ENCODE measurements at places on chromosomes 1 and 21. TPM values are rescaled to one million over a fixed set of nuclear protein-coding genes. Genes with fewer than 3 reads are reported as not detected.

- no peak for DNase-seq
These were observed 31.8 kb upstream of the MAGOH start for GRCh38 chr1:53270107-53270506.

GRCh38 chr1:228364706-228365213, 41.9 kb downstream of the TRIM11 start:
- no peak for DNase-seq

DNA sequence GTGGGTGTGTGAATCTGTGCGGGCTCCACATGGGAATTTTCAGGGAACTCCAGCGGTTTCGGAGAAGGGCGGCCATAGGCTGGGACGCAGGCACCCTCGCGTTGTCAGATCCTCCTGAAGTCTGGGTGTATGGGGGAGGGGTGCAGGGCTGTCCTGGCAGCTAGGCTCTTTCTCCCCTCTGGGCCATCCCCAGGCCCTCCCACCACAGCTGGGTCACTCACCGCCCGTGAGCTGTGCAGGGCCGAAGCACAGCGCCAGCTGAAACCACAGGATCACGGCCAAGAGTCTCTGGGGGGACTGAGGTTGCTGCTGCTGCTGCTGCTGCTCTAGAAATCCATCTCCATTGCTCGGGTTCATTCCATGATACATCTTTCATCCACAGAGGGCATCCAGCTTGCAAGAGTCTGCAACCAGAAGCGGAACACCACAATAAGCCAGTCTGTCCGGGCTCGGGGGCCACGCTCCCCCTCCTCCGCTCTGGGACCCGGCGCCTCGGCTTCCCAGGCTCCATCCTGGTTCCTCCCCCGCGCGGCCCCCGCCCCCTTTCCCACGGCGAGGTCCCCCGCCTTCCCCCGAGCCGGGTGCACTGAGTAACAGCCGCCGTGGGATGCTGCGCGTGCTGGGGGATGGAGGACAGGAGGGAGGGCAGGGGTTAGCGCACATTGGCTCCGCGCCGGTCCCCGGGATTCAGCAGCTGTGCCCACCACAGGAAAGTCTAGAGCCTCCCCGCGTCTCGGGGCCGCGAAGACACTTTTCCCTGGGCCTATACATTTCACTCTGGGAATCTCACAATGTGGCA, 720 bp downstream of the SUSD4 start:
- DNase-seq, result peak; percentile 35

DNA sequence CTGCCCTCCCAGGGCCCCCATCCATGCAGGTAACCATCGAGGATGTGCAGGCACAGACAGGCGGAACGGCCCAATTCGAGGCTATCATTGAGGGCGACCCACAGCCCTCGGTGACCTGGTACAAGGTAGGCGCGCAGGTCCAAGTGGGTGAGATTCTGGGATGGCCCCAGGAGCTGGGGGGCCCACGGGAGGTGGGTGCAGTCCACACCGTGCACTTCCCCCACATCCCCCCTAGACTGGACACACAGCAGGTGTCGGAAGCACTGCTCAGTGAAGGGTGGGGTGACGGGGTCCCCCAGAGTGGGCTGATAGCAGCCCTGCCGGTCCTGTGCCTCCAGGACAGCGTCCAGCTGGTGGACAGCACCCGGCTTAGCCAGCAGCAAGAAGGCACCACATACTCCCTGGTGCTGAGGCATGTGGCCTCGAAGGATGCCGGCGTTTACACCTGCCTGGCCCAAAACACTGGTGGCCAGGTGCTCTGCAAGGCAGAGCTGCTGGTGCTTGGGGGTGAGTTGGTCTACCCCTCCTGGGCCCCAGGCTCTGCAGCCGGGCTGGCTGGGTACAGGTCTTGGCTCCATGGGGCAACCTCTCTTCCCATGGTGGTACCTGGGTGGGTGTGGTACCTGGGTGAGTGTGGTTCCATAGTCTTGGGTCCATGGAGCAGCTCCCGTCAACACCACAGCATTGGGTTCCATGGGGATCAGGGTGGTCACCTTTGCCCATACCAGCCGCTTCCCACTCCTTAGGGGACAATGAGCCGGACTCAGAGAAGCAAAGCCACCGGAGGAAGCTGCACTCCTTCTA, 40.4 kb downstream of the TRIM11 start:
- DNase-seq, result no peak

DNA sequence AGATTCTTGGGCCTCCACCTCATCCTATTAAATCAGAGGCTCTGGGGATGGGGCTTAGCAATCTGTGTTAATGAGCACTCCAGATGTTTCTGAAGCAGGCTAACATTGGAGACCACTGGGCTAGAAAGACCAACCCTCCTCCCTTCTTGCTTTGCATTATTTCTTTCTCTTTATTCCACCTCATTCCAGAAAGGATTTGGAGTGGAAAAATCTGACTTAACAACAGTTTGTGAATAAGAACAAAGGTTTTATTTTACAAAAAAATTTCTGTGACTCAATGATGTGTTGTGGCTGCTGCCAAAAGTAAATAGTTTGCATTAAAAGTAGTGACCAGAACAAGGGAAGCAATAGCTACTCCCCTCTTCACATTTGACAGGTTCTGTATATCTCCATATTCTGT, 79.4 kb downstream of the TGFB2 start:
- no peak for DNase-seq

- no peak for DNase-seq
These were observed 28.5 kb upstream of the ANGPTL1 start for GRCh38 chr1:178899402-178899801.

DNA sequence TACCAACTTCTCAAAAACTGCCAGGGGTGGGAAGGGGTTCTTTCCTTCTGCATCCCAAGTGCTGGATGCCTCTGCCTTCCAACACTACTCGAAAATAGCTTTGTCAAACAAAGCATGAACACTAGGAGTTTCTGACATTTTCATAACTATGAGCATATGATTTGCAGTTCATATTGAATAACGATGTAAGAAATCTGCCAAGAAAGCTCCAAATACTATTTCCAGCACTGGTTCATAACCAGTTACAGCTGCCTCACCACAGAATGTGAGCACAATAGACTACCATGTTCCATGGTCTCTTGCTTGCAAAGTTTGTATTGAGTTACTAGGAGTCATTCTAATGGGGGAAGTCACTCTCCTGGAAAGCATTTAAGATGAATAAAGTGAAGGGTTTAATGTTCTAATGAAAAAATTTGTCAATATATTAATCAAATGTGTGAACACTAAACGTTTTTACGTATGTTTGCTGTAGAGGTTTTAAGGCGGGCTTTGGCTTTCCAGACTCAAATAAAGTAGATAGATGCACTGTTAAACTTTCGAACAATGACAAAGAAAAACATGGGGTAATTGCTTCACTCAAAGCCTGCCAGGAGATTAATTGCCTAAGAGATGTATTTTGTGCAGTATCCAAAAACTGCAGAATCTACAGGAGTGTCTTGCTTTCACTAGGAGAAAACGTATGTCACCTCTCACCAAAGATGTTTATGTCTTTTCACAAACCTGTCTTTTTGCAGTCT, 78.6 kb upstream of the UBE2U start:
- DNase-seq, result no peak

- DNase-seq, result no peak
These were observed 23.7 kb upstream of the TMEM54 start for GRCh38 chr1:32924881-32925344.

DNA sequence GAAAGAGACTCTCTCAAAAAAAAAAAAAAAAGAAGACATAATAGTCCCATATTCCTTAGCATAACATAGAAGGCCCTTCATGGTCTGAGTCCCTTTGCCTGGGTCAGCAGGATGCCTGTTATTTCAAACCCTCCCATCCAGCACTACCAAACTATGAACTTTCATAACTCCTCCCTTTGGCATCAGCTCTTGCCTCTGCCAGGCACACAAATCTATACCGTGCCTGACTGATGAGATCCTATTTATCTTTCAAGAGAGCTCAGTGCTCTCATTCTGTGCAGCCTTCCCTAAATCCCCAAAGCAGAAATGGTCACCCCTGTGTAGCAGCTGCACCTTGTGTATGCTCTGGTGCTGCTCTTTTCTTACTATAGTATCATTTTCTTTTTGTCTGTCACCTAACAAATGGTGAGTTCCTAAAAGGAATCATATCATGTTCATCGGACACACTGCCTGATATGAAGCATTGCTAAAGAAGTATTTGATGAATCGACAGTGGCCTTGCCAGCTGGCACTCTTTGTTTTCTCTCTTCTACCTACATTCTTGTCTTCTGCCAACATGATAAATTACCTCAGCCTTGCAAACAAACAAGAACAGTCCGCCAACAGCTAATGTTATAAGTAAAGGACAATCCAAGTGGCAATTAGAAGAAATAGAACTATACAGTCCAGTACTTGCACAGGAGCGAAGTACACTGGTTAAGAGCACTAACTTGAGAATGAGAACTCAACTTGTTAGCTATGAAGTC, 29.9 kb downstream of the FMO4 start:
- no peak for DNase-seq

DNA sequence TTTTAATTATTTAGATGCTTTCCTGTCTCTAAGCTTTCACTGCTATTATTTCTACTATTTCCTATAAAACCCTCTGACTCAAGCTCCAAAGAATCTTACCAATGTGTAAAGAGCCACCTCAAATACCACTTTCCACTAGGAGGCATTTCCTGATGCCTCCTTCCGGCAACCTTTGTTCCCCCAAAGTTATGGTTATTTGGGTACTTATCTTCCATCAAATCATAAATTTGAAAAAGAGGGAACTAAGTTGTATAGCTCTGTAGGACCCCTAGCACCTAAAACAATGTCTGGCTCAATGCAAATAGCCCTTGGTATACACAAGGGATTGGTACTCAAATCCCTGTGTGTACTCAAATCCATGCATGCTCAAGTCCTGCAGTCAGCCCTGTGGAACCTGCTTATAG, 79.6 kb downstream of the NME7 start:
- DNase-seq, result no peak

- DNase-seq, result no peak
These were observed 621.5 kb upstream of the ADGRL2 start for GRCh38 chr1:81179242-81179641.

DNA sequence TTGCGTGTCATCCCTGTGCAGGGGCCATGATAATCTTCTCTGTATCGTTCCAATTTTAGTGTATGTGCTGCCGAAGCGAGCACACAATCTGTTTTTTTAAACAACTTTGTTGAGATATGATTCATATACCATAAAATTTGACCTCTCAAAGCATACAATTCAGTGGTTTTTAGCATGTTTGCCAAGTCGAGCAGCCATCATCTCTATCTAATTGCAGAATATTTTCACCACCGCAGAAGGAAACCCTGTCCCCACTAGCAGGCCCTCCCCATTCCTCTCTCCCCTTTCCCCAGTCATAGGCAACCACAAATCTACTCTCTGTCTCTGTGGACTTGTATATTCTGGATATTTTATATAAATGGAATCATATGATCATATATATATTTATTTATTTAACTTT, 78.7 kb upstream of the TINAGL1 start:
- DNase-seq, result no peak

DNA sequence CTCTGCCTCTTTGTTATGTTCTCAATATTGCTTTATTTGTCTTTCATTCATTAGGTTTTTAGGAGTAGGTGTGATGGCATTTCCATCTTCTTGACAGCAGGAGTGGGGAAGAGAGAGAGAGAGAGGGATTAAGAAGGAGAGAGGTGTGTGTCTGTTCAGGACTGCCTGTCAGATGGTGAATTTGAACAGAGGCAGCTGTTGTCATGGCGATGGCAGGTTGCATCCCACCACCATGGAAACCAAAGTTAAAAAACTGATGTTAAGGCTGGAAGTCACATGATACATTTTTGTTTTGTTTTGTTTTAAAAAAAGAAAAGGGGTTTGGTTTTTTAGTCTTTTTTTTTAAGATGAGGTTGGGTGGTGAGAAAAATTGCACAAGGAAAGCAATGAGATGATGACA, 18.3 kb downstream of the CACNA1E start:
- no peak for DNase-seq

DNA sequence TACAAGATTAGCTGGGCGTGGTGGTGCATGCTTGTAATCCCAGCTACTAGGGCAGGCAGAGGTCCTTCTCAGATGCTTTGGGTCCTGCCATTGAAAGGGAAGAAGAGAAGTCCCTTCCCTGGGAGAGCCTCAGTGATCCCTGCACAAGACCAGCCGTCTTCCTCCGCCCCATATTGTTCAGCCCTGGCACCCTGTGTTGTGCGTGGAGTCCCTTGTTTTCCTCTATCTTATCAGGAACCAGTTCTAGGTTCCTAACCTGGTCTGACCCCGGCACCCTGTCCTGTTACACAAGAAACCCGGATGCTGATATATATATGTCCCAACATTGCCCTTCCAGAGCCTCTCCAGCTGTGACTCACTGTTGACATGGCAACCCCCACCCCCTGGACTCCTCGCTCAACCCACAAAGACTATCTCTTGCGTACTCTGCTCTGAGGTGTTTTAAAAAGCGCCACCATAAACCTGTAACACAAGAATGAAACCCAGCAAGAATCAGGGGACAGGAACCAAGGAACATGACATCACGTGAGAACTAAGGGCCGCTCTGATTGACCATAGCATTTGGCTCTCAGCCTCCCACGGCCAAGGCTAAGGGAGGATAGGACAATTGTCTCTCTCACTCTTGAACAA, 4.8 kb downstream of the MX2 start:
- DNase-seq, result no peak

DNA sequence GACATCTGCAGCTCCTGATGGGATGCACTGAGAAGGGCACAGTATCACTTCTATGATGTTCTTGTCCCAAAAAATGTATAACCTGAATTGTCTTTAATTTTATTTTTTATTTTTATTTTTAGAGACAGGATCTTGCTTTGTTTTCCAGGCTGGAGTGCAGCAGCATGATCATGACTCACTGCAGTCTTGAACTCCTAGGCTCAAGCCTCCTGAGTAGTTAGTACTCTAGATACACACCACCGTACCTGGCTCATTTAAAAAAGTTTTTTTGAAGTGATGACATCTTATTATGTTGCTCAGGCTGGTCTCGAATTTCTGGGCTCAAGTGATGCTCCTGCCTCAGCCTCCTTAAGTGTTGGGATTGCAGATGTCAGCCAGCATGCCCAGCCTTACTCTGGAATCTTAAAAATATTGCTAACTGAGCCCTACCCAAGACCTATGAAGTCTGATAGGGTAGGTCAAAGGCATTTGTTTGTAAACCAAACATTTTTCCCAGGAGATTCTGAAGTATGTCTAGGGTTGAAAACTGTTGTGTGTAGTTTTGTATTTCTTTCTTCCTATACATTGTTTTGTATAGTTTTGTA, 68.9 kb downstream of the ATF6 start:
- DNase-seq, result no peak

- no peak for DNase-seq
These were observed 331.6 kb downstream of the SRGAP2C start for GRCh38 chr1:121516234-121516967.

The MAP3K7CL gene
- polyA plus RNA-seq, result 8.0 TPM

The METTL25B gene
- 36.0 TPM for polyA plus RNA-seq

The OPTC gene
- polyA plus RNA-seq, result not detected

The SMIM11 gene
- polyA plus RNA-seq, result 7.2 TPM

The GPR161 gene
- 26.7 TPM for polyA plus RNA-seq
